ENCODE measurements at places on chromosomes 12 and 14.

DNA sequence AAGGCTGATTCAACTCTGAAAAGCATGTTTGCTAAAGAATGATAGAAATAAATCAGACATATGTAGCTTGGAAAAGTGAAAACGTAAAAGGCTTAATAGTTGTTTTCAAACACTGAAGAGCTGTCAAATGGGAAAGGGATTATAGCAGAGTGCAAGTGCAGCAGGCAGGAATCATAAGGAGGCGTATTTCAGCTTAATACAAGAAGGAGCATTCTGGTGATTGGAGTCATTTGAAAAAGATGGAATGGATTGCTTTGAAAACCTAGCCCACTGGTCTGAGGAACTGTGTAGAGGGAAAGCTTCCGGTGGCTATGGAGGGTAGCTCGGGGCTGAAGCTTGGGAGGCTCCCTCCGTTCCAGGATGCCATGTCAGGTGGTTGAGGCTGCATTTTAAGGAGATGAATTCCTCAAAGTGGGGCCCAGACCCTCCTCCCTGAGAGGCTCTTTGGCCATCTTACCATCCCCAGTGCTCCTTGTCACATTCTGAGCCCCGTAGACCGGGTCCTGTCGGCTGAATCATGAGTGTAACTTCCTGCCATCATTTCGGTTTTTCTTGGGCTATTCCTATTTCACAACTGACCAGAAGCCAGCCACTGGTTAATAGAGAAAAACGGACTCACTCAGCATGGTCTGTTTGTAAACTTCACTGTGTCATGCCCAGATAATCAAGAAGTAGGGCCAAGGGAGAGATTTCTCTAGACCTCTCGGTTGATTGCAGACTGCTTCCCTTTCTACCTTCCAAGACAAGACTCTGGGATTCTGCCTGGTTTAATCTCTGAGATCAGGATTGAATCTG lies 6.5 kb downstream of the WNT5B start:
- DNase-seq: no peak

DNA sequence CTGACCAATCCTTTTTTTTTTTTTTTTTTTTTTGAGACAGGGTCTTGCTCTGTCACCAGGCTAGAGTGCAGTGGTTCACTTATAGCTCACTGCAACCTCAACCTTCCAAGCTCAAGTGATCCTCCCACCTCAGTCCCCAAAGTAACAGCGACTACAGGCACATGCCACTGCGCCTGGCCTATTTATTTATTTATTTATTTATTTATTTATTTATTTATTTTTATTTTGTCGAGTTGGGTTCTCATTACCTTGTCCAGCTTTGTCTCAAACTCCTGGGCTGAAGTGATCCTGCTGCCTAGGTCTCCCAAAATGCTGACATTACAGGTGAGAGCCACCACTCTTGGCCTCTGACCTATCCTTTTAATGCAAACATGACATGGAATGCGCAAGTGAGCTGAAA lies 124.4 kb downstream of the GXYLT1 start:
- DNase-seq: no peak

- no peak for DNase-seq
Observed at GRCh38 chr12:2248901-2249381, 196.2 kb downstream of the CACNA1C start.

- no peak for DNase-seq
Observed at GRCh38 chr14:80784820-80785219, 156.7 kb downstream of the CEP128 start.

GRCh38 chr14:35339761-35340406 lies 47.7 kb downstream of the PSMA6 start:
- DNase-seq: no peak

- no peak for DNase-seq
Observed at GRCh38 chr14:68782091-68782981, 10.5 kb downstream of the ZFP36L1 start.

GRCh38 chr12:55072083-55072482 lies 52.3 kb downstream of the NEUROD4 start:
- no peak for DNase-seq

GRCh38 chr12:6779708-6780432 lies 7.5 kb downstream of the LAG3 start:
- DNase-seq: no peak

- no peak for DNase-seq
Observed at GRCh38 chr14:41749429-41749828, 142.8 kb downstream of the LRFN5 start.

DNA sequence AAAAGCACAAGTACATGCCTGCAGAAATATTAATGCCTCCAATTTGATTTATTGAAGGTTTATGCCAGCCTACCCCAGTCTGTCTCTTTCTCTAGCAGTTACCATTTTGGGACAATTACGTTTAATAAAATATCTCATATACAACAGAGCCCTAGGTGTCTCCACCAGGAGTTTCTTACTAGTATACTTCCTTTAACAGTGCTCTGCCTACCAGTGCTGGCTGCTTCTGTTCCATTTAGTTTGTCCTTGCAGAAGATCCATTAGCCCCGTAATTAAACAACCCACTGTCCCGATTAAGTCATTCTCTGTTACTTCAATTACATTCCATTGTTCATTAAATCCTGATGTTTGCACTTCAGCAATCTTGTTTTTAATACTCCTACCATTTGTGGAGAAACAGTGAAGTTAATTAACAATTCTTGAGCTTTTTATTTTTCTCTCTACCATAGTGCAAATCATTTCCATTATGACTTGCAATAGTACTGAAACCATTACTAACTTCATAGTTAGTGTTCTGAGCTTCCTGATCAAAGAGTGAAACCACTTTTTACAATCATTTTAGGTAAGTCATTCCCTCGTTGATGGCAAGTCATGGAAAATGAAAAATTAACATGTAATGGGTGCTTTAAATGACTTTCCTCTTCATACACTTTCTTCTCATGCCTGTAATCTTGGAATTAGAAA lies 121.1 kb downstream of the PLXNC1 start:
- no peak for DNase-seq

DNA sequence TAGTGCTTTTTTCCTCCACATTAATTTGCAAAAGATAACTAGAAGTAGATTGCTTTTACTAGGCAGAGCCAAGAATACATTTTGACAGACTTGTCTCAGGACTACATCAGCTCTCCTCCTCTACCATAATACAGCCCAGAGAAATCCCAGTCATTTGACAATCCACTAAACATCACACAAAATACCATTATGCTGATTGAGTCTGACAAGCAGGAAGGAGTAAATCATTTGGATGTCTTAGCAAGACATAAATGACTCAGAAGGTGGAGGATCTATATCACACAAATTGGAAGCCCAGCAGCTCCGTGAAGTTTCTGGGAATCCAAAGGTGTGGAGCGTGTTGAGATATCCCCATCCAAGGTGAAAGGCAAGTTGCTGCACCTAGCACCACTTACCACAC lies 75.4 kb upstream of the FKBP4 start:
- DNase-seq: no peak

DNA sequence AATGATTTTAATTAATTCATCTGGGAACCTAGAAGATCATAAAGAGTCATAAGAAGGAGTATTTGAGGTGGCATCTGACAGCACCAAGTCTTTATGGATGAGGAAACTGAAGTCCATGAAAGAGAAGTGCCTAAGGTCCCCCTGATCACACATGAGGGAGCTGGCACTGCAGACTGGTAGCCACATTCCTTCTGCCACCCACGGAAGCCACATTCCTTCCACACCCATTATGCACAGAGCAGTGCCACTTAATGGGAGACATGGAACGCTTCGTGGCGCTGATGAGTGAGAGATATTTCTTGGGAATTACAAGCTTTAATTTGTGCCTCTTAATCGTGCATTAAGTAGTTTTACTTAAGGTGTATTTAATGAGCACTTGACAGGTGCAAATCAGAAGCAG lies 139.3 kb upstream of the NTF3 start:
- no peak for DNase-seq

DNA sequence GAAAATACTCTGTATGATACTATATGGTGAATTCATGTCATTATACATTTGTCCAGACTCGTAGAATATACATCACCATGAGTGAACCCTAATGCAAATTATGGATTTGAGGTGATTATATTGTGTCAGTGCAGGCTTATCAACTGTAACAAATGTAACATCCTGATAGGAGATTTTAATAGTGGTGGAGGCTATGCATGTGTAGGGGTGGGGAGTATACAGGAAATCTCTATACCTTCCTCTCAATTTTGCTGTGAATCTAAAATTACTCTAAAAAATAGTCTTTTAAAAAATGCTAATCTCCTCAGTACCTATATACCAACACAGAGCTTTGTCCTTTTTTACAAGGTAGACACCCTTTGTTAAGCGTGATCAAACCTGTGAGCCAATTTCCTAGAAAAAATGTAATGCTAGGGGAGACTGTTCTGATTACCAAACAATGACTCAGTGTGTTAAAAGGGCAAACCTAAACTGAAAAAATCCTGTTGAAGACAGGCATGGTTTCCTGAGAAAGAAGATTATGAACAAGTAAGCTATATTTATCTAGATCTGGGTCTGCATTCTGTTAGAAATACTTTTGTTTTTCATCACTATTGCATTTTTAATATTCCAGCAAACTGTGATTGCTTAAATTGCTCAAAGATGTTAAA lies 170.9 kb downstream of the DUSP6 start:
- DNase-seq: peak; percentile 50

DNA sequence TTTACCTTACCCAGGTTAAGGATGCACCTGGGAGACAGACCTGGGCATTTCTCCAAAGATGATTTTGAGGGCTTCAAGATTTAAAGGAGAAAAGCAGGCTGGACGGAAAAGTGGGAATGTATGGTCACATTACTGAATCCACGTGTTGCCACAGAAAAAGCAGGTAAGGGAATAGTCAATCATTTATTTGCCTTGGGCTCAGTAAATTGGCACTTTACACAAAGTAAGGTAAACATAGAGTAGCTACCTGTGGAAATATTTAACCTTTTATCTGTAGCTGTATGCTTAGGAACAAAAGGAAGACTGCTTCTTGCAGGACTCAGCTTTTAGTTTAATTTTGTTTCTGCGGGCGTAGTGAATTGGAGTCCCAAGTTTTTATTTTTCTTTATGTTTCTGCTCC lies 153.3 kb downstream of the SLCO1B3 start:
- no peak for DNase-seq

- no peak for DNase-seq
Observed at GRCh38 chr12:130754234-130754901, 38.3 kb upstream of the RIMBP2 start.

- no peak for DNase-seq
Observed at GRCh38 chr14:69848903-69849391, 30.3 kb upstream of the SMOC1 start.

- DNase-seq: no peak
Observed at GRCh38 chr14:68111097-68111852, 291.7 kb downstream of the RAD51B start.

DNA sequence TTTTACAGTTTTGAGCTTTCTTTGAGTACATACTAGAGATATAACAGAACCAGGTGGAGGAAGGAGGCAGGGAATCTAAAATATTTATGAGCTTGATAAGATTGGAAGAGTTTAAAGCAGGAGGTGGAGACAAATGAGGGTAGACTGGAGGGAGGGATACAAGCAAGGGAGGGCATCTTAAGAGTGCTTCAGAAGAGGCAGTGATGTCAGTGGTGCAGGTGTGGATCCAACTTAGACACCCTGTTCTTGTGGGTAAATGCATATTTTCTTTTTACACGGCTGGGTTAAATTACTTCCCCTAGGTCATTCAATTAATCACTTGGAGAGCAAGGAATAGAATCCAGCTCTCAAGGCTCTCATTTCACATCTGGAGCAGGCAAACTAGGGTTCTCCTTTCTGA lies 146.1 kb upstream of the LRIG3 start:
- DNase-seq: no peak

DNA sequence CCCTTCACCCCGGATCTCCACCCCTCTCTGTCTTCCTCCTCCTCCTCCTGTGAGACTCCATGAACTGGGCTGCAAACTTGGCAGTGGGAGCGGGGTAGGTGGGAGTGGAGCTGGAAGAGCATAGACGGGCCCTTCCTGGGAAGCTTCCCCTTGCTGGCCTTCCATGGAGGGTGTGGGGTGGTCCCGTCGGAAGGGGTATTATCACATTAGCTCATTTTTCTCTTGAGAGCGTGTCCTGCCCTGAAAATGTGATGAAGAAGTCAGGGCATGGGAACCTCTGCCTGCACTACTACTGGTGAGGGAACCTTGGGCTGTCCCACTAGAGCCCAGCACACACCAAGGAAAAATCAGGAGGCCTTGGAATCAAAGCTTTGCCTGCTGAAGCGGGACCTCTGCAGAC lies 66.5 kb downstream of the CACNA1C start:
- DNase-seq: no peak

GRCh38 chr14:74737753-74738325 lies 24.9 kb downstream of the FCF1 start:
- DNase-seq: no peak

GRCh38 chr14:48563489-48563888 lies 888.1 kb upstream of the MDGA2 start:
- no peak for DNase-seq

- DNase-seq: no peak
Observed at GRCh38 chr12:122868471-122869177, 27.3 kb downstream of the VPS37B start.

GRCh38 chr14:53683229-53683628 lies 273.4 kb downstream of the BMP4 start:
- DNase-seq: no peak

DNA sequence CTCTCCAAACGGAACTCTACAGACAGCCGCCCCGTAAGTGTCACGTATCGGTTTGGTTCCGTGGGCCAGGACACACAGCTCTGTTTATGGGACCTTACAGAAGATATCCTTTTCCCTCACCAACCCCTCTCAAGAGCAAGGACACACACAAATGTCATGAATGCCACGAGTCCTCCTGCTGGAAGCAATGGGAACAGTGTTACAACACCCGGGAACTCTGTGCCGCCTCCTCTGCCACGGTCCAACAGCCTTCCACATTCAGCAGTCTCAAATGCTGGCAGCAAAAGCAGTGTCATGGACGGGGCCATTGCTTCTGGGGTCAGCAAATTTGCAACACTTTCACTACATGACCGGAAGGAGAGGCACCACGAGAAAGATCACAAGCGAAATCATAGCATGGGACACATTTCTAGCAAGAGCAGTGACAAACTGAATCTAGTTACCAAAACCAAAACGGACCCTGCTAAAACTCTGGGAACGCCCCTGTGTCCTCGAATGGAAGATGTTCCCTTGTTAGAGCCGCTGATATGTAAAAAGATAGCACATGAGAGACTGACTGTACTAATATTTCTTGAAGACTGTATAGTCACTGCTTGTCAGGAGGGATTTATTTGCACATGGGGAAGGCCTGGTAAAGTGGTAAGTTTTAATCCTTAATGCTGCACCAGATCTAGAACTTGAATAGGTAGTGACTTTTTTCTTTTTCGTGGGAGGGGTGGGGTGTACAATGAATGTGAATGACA lies 69.7 kb downstream of the WDR20 start:
- DNase-seq: peak; percentile 52

GRCh38 chr12:325906-326305 lies 63.2 kb downstream of the KDM5A start:
- DNase-seq: no peak

GRCh38 chr12:129193263-129193871 lies 340.1 kb downstream of the GLT1D1 start:
- no peak for DNase-seq

GRCh38 chr12:110742096-110742717 lies 484 bp downstream of the PPP1CC start:
- DNase-seq: no peak

GRCh38 chr14:89425931-89426330 lies 8.9 kb upstream of the FOXN3 start:
- DNase-seq: peak; percentile 67

Data from epithelial cell of proximal tubule (primary cell).